Activated CD4-positive, alpha-beta T cell treated with anti-CD3 and anti-CD28 coated beads, Interleukin-2, amount 10 ng/mL, durations not matched to agents 7 days and 5 days (primary cell): ENCODE measurements at places on chromosomes 11 and 22.

DNA sequence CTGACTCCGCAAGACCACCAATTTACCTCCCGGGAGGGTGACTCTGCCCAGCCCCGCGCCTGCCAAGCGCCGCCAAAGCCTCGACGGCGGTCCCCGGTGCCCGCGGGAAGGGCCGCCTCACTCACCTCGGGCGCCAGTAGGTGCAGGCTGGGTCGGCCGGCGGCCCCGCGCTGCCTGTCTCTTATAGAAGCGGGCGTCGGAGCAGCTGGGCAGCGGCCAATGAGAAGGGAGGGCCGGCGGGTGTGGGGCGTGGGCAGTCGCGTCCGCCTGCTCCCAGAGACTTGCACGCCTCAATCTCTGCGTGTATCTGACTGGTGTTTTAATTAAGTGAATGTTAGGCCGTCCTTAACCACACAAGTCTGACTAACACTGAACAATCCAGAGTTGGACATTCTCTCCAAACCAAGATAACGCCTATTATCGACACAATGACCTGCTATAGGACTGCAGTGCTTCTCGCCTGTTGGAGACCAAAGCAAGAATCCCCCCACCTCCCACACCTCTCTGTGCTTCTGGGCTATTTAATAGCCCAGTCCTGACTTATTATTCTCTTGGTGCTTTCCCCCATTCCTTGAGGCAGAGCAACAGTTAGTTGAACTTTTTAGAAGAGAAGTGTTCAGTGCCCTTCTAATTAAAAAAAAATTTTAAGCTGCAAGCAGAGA is at the start of gene TPH1:
Gene TPH1 (minus strand): TSS at position 154 of the 662 bp plus-strand sequence. CDS start 5,507 bp downstream, outside the sequence.
- DNase-seq, result no peak

DNA sequence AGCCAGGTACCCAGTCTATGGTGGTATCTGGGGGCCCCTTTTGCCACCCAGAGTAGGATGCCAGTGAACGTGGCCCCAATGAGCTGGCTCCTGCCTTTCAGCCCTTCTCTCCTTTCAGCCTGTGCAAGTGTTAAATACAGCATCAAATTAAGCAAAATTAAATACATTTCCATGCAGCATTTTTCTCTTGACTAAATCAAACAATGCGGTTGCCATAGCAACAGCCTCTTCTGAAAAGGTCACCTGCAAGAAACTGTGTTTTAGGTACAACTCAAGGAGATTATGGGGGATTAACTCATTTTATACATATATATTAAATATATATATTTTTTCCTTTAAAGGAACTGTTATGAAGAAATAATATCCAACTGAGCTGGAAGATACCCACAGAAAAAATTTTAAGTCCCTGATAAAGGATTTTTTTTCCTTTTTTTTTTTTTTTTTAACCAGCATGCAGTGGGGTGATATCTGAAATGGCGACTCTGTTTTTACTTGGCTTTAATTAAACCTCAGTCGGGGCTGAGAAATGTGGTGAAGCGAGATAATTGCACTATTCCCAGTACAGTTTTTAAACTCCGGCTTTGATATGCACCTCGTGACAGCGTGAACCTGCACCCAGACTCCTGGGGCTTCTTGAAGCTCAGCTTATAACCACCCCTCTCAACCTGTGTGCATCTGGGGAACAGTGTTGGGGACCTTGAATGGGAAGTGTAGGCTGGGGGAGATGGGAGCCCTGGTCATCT is 115.3 kb downstream of the PKNOX2 start:
- DNase-seq, result no peak

GRCh38 chr22:41003066-41003465 is 51.9 kb downstream of the RBX1 start:
- DNase-seq, result no peak

DNA sequence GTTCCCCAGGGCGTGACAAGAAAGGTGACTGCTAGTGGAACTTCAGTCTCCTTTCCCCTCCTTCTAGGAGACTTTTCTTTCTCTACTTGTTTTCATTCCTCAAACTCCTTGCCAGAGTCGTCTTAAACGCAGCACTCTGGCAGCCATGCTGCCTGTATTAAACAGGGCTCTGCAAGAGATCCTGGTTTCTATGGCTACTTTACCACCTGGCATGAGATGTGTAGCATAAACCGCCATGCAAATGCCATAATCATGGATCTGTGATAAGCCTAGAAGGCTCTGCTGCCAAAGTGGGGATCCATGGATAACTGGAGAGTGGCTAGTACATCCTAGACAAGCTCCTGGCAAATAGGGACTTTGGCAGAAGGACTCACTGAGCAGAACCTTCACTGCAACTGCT is 321.1 kb downstream of the CADM1 start:
- DNase-seq, result no peak

GRCh38 chr11:3135481-3136440 is 29.3 kb downstream of the OSBPL5 start:
- no peak for DNase-seq

DNA sequence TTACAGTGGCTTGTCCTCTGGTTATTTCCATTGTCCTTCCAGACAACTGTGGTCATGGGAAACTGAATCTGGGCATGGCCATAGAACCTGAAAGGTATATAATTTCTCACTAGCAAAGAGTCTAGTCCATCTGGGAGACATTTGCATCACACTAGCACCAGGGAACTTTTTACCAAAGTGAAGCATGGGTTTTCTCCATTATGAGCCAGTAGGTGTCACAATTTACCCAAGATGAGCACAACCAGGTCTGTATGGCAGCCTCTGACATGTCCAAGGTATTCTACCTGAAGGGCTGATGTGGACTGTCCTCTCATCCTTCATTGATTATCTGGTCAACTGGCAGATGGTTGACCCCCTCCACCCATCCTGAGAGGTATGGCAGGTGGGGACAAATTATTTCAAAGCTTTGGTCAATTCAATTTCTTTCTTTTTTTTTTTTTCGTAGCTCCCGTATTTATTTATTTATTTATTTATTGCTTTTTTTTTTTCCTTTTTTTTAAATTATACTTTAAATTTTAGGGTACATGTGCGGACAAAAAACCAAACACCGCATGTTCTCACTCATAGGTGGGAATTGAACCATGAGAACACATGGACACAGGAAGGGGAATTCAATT is 425.9 kb downstream of the TMEM135 start:
- DNase-seq, result no peak

- no peak for DNase-seq
These were observed 124.2 kb upstream of the PITPNB start for GRCh38 chr22:28043266-28043665.
